Naive B cell (primary cell): ENCODE measurements at places on chromosomes 7 and 10. TPM values are rescaled to one million over a fixed set of nuclear protein-coding genes. Genes with fewer than 3 reads are reported as not detected.

Gene ACTL6B
- not detected for polyA plus RNA-seq

GRCh38 chr10:2263561-2263960 is 526.2 kb upstream of the ADARB2 start:
- DNase-seq, result no peak

GRCh38 chr10:98170249-98171117 is 36.0 kb downstream of the R3HCC1L start:
- DNase-seq, result peak; percentile 8

DNA sequence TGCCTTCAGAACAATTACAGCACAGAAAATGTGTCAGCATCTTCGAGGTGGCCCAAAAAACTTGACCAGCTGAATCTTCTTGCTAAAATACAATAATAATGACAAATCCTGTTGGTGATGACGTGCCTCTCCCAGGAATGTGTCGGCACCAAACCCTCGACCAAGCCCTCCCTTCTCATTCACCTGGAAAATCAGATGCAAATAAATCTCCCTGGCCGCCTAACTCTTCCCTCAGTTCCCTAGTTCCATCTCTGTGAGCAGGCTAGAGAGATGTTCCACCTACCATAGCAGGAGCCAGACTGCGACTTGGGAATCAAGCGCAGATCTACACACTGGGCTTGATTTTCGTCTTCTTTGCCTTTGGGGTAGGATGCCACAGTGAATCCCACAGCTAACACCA is 4.1 kb downstream of the PRSS1 start:
- DNase-seq, result no peak

Gene TUBAL3
- not detected for polyA plus RNA-seq

GRCh38 chr7:145088111-145088745 is 252.4 kb upstream of the TPK1 start:
- no peak for DNase-seq

GRCh38 chr10:30742471-30742870 is 112.9 kb upstream of the LYZL2 start:
- no peak for DNase-seq

- DNase-seq, result no peak
Measured at GRCh38 chr7:39560408-39560807, 5.8 kb upstream of the YAE1 start.

Gene SLC26A5
- not detected for polyA plus RNA-seq

DNA sequence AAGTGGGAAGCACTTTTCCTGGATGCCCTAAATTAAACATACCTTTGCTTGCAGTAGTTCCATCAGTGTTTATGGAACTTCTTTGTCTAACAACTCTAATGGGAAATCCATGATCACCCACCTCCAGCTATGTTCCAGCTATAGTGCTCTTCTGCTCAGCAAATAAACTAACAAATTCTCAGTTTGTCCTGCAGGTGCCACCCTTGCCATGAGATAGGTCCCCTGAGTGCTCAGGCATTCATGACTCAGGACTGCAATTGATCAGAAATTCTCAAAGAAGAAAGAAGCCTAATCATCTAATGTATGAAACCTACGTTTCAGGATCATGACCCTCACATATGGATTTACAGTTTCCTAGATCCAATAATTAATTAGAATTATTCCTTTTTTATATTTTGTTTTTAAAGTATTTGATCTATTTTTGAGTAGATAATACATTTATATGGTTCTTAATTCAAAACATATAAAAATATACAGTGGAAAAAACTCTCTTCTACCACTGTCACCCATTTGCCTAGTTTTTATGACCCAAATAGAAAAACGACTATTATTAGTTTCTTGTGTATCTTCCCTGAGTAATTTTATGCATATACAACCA is 48.7 kb upstream of the DYNC1I1 start:
- DNase-seq, result no peak

- DNase-seq, result peak; percentile 53
Measured at GRCh38 chr7:141654551-141654950, 47.4 kb downstream of the DENND11 start.

Gene OPN4
- polyA plus RNA-seq, result not detected

GRCh38 chr10:110815354-110816004 is 56.2 kb upstream of the PDCD4 start:
- DNase-seq, result no peak

DNA sequence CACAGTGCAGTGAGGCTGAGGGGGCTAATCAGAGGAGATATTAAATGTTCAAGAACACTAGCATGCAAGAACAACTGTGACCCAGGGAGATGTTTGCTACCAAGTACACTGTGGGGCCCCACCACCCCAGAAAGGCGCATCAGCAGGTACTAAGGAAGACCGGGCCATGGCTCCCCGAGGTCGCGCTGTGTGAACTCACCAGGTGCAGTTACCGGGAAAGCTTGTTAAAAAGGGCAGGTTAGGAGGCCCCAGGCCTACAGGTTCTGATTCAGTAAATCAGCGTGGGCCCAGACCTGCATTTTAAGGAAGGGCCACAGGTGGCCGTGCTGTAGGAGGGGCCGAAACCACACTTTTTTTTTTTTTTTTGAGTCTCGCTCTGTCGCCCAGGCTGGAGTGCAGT is 54.6 kb downstream of the TMEM209 start:
- peak; percentile 64 for DNase-seq

Gene MPP7
- polyA plus RNA-seq, result 4.8 TPM

Gene SLC39A12
- not detected for polyA plus RNA-seq

DNA sequence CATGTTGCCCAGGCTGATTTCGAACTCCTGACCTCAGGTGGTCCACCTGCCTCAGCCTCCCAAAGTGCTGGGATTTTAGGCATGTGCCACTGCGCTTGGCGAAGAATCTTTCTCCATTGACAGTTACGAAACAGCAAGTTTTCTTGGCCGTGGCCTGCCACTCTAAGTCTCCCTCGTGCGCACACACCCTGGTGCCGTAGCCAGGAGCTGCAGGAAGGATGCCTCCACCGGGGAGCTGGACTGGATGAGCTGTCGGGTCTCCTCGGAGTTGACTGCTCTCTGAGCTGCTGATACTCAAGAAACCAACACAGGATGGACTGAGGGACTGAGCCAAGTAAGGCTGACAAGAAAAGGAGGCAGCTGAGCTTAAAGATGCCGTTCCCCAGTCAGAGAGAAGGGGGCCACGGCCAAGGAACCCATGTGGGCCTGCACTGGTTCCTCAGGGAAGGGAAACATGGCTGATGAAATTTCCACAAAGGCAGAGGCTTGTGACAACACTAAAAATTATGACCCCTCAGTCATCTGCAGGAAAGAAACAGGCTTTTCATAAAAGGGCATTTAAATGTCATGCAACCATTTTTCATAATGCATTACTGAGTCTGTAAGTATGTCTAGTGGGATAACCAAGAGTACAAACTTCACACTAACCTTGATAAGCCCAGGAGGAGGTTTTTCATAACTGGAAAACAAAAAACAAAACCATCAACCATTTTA is 27.7 kb upstream of the FKBP9 start:
- no peak for DNase-seq

DNA sequence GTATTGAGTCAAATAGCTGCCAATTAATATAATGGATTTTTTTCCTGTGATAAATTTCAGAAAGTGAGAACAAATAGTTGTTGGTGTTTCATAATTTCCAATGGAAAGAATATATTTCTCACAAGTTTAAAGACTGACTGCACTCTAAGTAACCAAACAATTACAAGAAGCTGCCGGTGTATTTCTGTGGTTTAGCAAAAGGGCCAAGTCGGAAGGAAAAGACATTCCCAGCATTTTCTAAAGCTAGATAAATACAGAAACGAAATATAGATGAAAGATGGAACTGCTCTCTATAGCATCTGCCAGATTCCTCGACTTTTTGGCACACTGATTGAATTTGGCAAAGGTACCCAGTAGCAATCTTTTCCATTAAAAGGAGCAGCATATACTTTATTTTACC is 92.7 kb upstream of the MKX start:
- DNase-seq, result no peak

Gene SPDYE16
- polyA plus RNA-seq, result not detected

Gene BTBD16
- not detected for polyA plus RNA-seq

DNA sequence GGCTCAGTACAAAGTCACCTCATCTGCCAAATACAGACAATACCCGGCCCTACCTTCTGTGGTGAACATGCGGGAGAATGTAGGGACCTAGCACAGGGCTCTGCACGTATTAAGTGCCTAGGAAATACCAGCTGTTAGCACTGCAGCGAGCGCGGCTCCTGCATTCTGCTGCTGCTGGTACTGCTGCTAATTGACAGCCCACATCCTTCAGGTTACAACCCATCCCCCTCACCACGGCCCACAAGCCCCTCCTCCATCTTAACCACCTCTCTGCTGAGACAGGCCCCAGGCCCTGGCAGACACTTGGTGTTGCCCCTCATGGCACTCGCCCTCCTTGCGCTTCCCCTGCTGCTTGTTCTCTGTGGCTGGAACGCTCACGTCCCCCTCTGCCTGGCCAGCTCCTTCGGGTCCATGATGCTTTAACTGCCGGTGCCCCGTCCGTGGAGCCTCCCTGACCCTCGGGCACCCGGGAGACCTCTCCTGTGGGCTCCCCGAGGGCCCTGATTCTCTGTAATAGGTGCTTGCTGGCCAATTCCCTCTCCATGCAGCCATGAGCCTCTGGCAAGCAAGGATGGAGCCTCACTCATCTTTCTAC is 53.3 kb upstream of the LOXL4 start:
- DNase-seq, result no peak
